ENCODE measurements at places on chromosomes 4 and X.

DNA sequence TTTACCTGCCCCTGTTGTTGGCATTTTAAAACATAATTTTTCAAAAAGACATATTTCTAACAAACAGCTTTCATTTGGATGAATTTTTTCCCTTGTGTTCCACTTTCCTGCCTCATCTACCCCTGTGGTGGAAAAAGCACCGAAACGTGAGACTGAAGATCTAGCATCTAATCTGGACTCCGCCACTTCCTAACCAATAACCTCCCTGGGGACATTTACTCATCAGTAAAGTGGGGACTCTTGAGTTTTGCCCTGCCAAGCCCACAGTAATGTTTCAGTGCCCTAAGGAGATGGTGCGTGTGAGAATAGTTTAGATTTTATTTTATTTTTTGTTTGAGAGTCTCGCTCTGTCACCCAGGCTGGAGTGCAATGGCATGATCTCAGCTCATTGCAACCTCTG lies 56.7 kb downstream of the ADGRG2 start:
- H3K4me1 ChIP-seq = no peaks in the 10 kb centered on the region
- H3K4me3 ChIP-seq = no peak overlapping the region
- peaks cover 11% of the 10 kb centered on the region for H3K27me3 ChIP-seq
- peak; percentile 63 for ATAC-seq

GRCh38 chrX:140733766-140734342 lies 24.3 kb downstream of the LINC00632 start:
- no peak for ATAC-seq
- H3K36me3 ChIP-seq = no peaks in the 10 kb centered on the region
- no peak overlapping the region for H3K4me3 ChIP-seq
- no peaks in the 10 kb centered on the region for H3K4me1 ChIP-seq
- no peaks in the 10 kb centered on the region for H3K27me3 ChIP-seq

- no peak for ATAC-seq
- H3K4me1 ChIP-seq = peaks cover 6% of the 10 kb centered on the region
- H3K27me3 ChIP-seq = no peaks in the 10 kb centered on the region
- H3K27ac ChIP-seq = no peak overlapping the region
- no peaks in the 10 kb centered on the region for H3K36me3 ChIP-seq
- no peak overlapping the region for H3K4me3 ChIP-seq
These were observed 57.1 kb upstream of the TNIP3 start for GRCh38 chr4:121221201-121221600.

- no peak overlapping the region for H3K27ac ChIP-seq
- no peaks in the 10 kb centered on the region for H3K4me1 ChIP-seq
- no peak overlapping the region for H3K4me3 ChIP-seq
- H3K27me3 ChIP-seq = no peaks in the 10 kb centered on the region
- no peaks in the 10 kb centered on the region for H3K36me3 ChIP-seq
These were observed 198.8 kb downstream of the ANTXR2 start for GRCh38 chr4:79874197-79874596.

GRCh38 chrX:148649145-148649795 lies 148.9 kb downstream of the AFF2 start:
- H3K27ac ChIP-seq = no peak overlapping the region
- H3K4me3 ChIP-seq = no peak overlapping the region
- no peak for ATAC-seq
- H3K4me1 ChIP-seq = no peaks in the 10 kb centered on the region

DNA sequence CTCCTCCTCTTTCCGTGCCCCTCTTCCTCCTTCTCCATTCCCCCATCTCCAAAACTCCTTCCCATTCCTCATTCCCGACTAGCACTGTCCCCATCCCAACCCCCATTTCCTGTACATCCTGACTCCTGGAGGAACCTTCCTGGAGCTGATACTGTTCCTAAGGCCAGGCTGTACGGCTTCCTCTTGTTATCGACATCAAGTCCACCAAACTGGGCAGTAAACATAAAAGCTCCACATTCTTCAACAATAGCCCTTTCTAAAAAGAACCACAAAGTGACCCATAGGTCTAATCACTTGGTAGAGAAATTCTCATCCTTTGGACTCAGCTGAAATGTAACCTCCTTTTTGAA lies 22.9 kb downstream of the AWAT2 start:
- H3K4me1 ChIP-seq = no peaks in the 10 kb centered on the region
- H3K27ac ChIP-seq = no peak overlapping the region
- no peaks in the 10 kb centered on the region for H3K27me3 ChIP-seq
- no peak overlapping the region for H3K4me3 ChIP-seq

DNA sequence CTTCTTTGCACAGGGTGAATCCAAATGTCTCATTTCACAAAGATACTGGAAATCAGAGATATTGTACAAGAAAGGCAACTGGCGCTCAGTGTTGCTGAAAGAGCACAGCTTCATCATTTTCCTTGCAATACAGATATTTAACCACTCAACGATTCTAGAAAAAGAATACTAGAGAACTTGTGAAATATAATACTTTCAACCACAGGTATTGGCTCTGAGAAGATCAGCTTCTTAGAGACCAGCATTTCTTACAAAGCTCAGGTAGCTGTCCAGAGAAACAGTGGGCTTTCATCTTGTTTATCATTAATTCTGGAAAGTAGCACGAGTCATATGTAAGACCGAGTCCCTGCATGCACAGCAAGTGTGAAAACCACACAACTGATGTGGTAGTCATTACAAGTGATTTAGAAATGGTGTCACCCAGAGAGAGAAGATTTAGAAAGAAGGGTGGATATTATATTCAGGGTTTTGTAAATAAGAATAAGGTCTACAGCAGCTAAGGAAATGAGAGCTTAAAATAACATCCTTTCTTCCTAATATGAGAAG lies 7.8 kb upstream of the PPARGC1A start:
- no peak overlapping the region for H3K27ac ChIP-seq
- H3K27me3 ChIP-seq = no peaks in the 10 kb centered on the region
- H3K4me3 ChIP-seq = no peak overlapping the region
- H3K36me3 ChIP-seq = no peaks in the 10 kb centered on the region

DNA sequence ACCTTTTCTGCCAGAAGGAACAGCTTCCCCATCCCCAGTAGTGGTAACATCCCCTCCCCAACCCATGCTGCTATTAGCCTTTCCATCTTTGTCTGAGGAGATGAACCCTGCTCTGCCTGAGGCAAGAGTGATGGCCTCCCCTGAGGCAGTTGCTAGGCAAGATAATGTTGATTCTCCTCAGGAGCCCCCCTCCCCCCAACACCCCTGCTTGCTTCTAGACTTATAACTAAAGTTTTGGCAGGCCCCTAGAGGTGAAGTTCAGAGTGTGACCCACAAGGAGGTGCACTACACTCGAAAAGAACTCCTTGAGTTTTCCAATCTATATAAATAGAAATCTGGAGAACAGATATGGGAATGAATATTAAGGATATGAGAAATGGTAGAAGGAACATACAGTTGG lies 962.5 kb downstream of the ADGRL3 start:
- no peak overlapping the region for H3K27ac ChIP-seq
- no peaks in the 10 kb centered on the region for H3K4me1 ChIP-seq
- H3K27me3 ChIP-seq = no peaks in the 10 kb centered on the region

GRCh38 chrX:49995795-49996455 lies 73.5 kb downstream of the CLCN5 start:
- peaks cover 8% of the 10 kb centered on the region for H3K4me1 ChIP-seq
- ATAC-seq = no peak
- H3K36me3 ChIP-seq = no peaks in the 10 kb centered on the region
- H3K27ac ChIP-seq = no peak overlapping the region

DNA sequence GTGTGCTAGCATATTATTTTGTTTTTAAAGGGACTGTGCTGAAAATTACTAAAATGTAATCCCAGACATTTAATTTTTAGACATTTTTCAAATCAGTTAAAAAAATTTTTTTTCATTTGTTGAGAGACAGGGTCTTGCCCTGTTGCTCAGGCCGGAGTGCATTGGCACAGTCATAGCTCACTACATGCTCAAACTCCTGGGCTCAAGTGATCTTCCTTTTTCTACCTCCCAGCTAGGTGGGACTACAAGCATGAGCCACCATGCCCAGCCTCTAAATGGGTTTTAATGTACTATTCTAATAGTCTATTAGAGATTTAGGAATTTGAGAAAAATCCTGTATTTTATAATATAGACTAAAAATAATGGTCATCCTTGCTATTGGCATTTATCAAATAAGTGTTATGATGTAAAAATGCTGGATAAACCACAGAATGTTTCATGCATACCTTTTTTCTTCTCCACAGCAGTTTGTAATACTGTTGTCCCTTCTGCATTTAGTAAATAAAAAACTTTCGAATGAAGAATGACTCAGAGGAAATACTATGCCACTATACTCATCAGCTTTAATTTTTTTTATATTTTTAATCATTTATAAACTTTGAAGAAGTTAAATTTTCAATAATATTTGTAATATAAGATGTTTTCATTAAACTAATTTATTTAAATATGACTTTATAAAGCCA lies 29.9 kb downstream of the CPEB2 start:
- no peaks in the 10 kb centered on the region for H3K27me3 ChIP-seq
- H3K36me3 ChIP-seq = peaks cover 35% of the 10 kb centered on the region
- H3K4me1 ChIP-seq = peaks cover 23% of the 10 kb centered on the region

DNA sequence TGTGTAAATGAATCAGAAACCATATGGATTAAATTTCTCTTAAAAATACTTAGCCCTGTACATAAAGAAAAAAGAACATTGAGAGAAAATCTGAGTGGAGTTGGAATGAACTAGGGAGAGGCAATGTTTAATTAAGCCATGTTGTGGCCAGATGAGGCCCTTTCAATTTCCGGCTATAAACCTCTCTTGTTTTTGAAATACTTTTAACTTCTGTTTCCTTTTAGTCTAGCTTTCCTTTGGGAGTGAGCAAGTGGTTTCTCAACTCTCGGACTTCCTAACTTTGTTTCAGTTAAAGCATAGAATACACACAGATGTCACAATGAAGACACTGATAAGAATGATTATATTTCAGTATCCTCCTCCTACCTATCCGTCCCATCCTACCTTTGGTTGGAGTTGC lies 197.2 kb downstream of the ARHGAP24 start:
- no peak overlapping the region for H3K4me3 ChIP-seq

DNA sequence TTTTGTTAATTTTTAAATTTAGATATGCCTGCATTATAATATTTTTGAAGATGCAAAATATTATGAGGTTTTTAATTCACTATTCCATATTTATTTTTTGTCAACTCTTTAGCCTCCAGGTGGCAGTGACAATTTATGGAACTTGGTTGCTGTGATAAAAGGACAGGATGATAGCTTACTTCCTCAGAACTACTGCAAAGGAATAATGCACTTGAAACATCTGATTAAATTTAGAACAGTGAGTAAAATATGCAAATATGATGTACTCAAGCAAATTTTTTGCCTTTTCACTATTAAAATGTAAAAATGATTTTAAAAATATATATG lies 45.1 kb downstream of the SPATA4 start:
- no peaks in the 10 kb centered on the region for H3K4me1 ChIP-seq
- H3K4me3 ChIP-seq = no peak overlapping the region
- H3K36me3 ChIP-seq = no peaks in the 10 kb centered on the region
- H3K27ac ChIP-seq = no peak overlapping the region

Data from stimulated activated memory B cell treated with anti-CD40 and anti-IgM and Interleukin-4, amounts not matched to agents 10 μg/mL and 1 μg/mL and 100 μg/mL, for 72 hours (primary cell).